T-helper 1 cell (primary cell): ENCODE measurements at places on chromosomes 12 and 14.

GRCh38 chr12:29552994-29553748, 55.7 kb upstream of the OVCH1 start:
- DNase-seq: no peak

DNA sequence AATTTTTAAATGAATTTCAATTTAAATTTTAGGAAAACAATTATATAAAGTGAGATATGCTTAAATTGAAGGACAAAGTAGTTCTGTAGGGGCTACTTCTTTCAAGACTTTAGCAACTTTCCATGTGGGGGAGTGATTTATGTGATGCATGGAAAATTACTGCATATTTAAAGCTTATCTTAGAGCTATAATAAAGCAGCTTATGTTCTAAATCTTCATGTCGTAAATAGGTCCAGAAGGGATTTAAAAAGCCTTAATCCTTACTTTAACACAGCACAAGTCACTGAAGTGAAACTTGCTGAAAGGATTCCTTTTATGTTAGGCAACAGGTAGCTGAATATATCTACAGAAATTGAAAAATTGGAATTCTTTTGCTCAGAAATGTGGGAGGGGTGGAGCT, 340.4 kb downstream of the NAV3 start:
- DNase-seq: no peak

- no peak for DNase-seq
These were observed 1.7 kb downstream of the NACA start for GRCh38 chr12:56723352-56723751.

DNA sequence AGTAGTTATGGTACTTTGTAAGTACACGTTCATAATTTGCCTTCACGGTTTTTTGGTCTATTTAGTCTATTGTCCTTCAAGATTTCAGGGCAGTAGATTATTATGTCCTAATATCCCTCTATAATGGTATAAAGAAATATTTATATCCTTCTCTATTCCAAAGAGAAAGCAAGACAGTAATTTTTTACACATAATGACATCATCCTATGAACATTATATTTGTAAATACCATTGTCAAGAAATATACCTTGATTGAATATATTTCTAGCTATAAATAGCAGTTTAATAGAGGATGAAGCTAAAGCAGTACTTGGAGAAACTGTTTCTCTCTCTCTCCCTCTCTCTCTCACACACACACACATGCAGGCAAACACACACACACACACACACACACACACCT, 77.0 kb downstream of the C12orf50 start:
- DNase-seq: no peak

DNA sequence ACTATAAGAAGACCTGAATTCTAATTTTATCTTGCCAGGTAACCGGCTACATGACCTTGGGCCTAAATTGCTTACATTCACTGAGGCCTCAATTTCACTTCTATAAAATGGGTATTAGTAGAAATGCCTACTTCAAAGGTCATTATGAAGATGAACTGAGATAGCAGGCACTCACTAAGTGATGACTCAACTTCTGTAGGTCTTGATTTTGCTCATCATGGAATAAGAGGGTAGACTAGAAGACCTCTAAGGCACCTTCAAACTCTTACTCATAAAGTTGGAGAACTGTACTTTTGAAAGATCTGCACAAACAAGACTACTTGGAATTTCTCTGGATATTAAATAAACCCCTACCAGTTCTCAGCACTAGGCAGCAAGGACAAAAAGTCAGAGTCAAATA, 39.3 kb upstream of the FRMD6 start:
- DNase-seq: no peak

DNA sequence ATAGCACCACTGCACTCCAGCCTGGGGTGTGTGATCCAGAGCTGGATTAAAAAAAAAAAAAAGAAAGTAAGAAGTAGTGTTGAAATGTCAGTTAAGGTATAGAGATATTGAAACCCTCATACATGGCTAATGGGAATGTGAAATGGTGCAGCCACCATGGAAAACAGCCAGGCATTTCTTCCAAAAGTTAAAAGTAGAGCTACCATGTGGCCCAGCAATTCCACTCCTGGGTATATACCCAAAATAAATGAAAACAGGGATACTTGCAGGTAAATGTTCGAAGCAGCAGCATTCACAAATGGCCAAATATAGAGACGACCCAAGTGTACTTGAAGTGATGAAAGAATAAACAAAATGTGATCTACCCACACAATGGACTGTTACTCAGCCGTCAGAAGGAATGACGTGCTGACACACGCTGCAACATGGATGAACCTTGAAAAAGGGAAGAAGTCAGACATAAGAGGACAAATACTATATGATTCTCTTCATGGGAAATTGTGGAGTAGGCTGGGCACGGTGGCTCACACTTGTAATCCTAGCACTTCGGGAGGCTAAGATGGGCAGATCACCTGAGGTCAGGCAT, 15.2 kb downstream of the IL31 start:
- no peak for DNase-seq

- no peak for DNase-seq
These were observed 15.0 kb downstream of the C1S start for GRCh38 chr12:7075518-7075917.
